ENCODE measurements at places on chromosomes 2 and 18. TPM values are rescaled to one million over a fixed set of nuclear protein-coding genes. Genes with fewer than 3 reads are reported as not detected.

Gene ZC3H15
- total RNA-seq, result 17.5 TPM

Gene MYL12B
- 198 TPM for total RNA-seq

Gene GRB14
- 1.1 TPM for total RNA-seq

GRCh38 chr2:139867601-139868226 lies 1087.5 kb upstream of the NXPH2 start:
- DNase-seq, result no peak

DNA sequence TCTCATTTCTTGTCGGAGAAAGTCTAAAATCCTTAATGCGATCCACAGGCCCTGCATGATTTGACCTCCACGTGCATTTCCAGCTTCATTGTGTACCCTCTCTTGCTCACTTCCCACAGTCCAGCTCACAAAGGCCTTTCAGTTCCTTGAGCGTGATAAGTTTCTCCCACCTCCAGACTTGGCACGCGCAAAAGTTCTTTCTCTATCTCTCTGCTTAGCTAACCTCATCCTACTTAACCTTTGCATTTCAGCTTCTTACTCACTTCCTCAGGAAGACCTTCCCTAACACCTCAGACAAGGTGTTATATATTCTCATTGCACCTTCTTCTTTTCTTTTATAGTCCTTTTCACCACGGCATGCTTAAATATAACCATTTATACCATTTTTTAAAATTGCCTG lies 124.8 kb upstream of the XPO1 start:
- no peak for DNase-seq

GRCh38 chr2:230905448-230906421 lies 19.3 kb downstream of the GPR55 start:
- DNase-seq, result peak; percentile 41

GRCh38 chr18:78856569-78857313 lies 122.9 kb upstream of the SALL3 start:
- no peak for DNase-seq

GRCh38 chr2:240781471-240782220 lies 38.4 kb downstream of the KIF1A start:
- DNase-seq, result no peak

DNA sequence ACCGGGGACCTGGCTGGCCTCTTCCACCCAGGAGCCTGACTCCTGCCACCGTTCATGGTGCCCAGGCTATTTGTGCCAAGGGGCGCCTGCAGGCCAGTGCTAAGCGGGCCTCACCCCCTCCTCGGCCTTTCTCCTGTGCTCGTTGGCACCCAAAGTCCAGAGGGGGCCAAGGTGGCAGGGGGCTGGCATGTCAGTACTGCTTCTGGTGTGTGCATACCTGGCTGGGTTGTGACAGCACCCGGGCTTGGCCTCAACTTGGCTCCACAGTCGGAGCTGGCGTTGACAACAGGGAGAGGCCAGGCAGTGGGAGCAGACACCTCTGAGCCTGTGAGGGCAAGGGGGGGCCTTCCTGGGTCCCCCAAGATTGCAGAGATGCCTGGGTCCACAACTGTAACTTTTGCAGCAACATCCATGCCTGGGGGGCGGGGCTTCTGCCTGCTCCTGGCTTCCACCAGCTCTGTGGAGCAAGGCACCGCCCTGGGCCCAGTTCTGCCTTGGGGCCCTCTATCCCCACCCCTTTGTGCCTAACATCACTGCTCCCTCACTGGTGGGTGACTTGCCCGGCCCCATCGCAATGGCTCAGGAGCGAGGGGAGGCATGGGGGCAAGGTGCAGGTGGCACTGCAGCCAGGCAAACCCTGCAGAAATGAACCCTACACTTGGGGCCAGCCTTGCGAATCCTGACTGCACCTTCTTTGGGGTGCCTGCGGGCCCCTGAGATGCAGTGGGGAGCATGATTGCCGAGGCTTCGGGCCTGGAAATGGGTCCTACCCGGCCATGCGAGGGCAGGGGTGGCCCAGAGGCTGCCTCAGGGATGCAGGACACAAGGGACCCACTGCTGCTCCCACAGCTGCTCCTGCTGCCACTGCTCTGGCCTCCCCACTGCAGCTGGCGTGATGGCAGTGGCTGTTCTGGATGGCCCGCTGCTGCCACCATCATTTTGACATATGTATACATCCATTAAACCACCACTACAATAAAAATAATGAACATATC lies 35.9 kb downstream of the PTPN4 start:
- DNase-seq, result no peak

Measured in ascending aorta (tissue), 2 donors.